ENCODE measurements at places on chromosomes 12 and 14.

DNA sequence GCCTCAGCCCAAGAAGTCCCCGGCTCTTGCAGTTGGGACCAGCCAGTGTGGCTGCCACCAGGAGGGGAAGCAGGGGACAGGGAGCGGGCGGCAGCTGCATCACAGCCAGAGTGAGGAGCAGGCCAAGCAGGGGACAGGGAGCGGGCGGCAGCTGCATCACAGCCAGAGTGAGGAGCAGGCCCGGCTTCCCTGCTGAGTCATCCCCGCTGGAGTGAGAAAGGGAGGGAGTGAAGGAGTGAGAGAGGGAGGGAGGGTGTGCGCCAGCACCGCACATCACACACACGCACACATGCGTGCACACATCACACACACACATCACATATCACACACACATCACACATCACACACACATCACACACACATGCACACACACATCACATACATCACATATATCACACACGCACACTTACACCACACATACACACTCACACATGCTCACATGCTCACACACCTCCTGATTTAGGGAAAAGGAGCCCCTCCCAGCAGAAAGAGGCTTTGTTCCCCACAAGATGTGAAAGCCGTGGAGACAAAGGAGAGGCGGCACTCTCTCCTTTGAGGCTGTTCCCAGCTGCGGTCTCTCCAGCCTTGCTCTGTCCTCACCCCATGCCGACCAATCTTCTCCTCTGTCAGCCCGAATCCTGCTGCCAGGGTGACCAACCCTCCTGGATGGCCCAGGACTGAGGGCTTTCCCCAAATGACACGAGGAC, 16.7 kb upstream of the ZDHHC22 start:
- DNase-seq: no peak

GRCh38 chr14:91140672-91141071, 26.8 kb downstream of the DGLUCY start:
- DNase-seq: no peak

DNA sequence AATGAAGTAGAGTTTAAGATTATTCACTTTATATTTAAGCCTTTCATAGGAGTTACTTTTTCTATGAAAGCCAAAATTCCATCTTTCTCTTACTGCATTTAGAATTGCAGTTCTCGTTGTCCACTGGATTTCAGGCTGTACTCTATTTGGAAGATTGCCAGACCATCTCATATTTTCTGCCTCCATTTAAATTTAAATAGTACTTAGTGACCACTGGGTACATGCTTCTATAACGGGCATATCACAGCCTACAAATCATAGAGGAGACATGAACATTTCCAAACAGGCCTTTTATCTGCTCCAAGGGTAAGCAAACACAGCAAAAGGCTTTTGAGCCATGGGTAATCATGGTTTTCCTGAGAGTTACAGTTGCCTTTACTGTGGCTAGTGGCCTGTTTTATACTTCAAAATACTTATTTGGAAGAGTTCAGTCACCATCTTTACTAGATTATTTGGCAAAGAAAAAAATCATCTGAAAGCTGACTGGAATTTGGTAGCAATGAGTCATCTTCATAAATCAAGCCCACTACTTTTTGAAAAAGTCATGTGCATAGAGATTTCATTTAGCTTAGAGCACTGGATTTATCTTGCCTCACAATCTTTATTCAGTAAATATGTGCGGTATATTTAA, 15.7 kb downstream of the ANO6 start:
- no peak for DNase-seq

DNA sequence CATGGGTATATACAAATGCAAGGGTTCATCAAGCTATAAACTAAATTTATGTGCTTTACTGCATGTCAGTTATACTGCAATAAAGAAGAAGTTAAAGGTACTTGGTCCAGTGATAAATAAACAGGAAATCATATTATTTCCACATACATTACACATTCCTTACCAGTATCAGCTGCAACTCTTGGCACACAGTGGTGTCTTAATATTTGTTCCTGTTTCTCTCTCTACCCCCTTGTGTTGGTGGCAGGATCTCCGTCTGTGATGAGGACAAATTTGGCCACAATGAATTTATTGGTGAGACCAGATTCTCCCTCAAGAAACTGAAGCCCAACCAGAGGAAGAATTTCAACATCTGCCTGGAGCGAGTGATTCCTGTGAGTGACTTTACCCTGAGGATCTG, 19.2 kb upstream of the OAS1 start:
- no peak for DNase-seq

GRCh38 chr12:58883576-58884334, 36.5 kb downstream of the LRIG3 start:
- DNase-seq: no peak
